ENCODE measurements at places on chromosomes 11 and 22. TPM values are rescaled to one million over a fixed set of nuclear protein-coding genes. Genes with fewer than 3 reads are reported as not detected.

ALDH3B1 gene
- total RNA-seq: 0.44 TPM

CADM1 gene
- 0.40 TPM for total RNA-seq

FAM83F gene
- total RNA-seq: not detected

DNA sequence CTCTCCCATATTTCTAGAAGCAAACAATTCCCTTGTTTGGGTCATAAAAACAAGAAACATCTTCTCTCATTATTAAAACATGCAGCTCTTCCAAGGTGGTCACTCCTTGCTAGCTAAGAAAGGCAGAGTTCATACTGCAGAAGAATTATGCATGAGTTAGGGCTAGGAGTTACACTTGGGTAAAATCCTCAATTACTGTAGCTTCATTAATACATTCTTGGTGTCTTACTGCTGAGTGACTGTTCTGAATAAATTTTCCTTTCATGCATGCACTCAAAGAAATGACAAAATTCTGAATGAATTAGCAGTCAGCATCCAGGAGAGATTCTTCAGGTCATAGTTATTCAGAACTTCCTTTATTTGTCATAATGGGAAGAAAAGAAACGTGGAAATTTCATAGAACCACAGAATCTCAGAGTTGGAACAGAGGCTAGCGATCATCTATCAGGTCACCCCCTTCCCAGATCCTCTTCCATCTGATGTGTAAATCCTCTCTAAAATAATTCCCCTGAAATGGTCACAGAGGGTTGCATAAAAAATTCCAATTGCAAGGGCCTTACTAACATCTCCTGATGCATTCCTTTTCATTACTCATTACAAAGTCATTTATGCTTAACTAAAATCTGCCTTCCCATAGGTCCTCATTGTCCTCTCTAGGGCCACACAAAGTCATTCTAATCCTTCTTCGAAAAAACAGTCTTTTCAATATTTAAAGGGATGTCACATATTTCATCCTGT is 771.5 kb downstream of the DLG2 start:
- DNase-seq: no peak

DNA sequence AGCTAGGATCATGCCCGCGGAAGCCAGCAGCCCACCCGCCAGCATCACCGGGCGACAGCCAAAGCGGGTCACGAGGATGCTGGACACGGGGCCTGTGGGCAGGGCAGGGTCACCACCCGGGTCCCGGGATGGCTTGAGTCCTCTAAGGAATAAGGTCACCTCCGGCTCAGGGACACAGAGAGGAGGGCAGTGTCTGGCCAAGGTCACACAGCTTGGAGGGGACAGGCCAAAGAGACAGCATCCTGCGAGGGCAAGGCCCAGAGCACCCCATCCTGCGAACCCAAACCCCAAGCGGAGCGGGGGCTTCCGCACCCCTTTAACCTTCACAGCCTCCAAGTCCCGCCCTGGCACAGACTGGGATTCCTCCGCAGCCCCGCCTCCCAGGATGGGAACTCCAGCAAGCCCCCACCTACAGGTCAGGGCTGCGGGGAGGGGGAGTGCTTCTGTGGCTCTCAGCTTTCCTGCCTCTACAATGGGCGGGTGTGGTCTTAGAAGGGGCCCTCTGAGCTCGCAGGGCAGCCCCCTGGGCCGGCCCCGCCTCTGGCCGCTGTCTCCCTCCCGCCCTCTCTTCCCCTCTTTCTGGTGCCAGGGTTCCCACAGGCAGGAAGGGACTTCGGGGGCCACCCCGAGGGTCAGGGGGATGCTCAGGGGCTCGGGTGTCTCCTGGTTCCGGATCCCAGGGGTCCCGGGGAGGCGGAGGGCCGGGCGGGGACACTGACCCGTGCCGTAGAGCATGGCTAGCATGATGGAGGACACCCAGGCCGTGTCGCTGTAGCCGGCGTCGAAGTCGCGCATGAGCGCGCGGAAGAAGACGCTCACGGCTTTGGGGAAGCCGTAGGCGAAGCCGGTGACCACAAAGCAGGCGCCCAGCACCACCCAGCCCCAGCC is 1.8 kb downstream of the SLC16A8 start:
- no peak for DNase-seq

DNA sequence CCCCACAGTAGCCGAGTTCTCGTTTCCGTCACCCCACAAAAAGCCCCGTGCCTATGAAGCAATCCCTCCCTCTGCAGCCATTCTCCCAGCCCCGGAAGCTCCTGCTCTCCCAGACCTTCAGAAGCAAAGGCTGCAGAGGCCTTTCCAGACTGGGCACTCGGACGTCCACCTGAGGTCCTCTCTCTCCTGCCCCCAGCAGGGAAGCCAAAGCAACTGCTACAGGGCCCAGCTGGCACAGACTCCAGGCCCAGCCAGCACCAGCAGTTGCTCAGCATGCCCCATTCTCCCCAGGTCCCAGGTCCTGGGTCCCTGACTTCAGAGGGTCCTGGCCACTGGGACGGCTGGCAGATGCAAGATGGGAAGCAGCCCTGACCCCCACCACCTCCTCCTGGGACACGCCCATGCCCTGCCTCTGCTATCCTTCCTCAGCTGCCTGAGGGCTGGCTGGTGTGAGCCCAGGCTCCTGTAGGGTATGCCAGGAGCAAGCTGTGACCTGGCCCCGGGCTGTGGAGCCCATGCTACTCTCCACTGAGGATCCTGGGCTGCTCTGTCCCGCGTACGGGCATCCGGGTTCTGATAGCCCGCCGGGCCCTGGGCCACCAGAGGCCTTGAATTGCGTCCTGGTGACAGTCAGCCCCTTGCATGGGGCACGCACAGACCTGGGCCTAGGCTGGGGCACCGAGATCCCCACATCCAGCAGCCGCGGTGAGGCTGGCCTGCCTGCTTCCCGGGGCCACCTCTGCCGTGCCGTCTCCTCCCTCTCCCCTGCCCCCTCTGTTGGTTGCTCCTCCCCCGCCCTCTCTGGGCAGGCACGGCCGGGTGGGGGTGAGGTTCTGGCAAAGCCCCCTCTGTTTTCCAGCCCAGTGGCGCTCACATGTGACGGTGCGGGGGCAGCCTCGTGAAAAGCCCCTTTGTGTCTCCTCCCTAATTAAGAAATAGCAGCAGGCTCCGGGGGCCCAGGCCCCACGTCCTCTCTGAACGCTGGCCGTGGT is 1310.3 kb downstream of the BRD1 start:
- no peak for DNase-seq

GRCh38 chr11:121626507-121626875 is 173.7 kb upstream of the SORL1-AS1 start:
- no peak for DNase-seq

GRCh38 chr11:122115524-122116379 is at the start of gene BLID:
TSS of gene BLID (minus strand) at chr11:122116215. CDS start at chr11:122115922, 293 bp downstream.
- DNase-seq: peak; percentile 34

- DNase-seq: peak; percentile 90
Observed at GRCh38 chr11:72413914-72414628, 20.3 kb downstream of the CLPB start.

Data from lung microvascular endothelial cell (primary cell).